ENCODE measurements at places on chromosomes 3 and 15.
A peak's percentile ranks its signal among the peaks of the same experiment; 100 is the strongest.

- no peak for DNase-seq
Measured at GRCh38 chr3:95277613-95278012, 1214.8 kb downstream of the NSUN3 start.

- DNase-seq: peak; percentile 37
Measured at GRCh38 chr15:68791431-68792283, 29.0 kb downstream of the ANP32A start.

GRCh38 chr3:114218006-114218405, 19.4 kb downstream of the ZNF80 start:
- no peak for DNase-seq

DNA sequence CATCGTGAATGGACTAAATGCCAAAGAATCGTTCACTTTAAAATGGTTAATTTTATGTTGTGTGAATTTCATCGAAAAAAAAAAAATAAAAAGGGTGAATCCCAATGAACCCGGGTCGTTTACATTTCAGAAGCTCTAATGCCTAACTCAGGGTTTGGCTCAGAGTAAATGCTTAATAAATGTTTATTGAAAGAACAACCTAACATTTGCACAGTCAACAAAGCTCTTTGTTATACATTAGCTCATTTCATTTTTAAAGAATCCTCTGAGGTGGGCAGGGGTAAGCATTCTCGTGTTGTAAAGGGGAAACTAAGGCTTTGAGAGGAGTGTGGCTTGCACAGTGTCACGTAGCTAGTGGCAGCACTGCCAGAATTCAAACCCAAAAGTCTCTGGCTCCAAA, 109.5 kb downstream of the RPLP1 start:
- DNase-seq: no peak

DNA sequence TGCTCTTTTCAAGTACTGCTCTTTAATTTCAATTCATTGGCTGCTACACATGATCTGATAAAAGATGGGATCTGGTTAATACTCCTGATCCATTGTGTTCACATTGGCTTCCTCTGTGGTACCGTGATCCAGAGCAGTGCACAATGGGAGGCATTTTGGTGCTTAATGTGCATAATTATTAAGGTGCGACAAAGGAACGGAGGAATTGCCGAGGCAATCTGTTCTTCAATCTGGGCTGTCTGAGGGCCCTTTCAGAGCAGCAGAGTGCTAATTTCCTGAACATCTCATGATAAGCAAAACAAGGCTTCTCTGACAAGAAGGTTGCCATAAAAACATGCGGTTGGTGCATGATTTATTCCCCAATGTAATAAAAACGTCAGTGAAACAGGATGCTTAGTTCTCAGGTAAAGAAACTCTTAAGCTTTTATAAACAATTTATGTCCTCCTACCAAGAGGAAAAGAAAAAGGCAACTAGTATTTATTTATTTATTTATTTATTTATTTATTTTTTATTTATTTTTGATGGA, 64.0 kb upstream of the EPHA3 start:
- no peak for DNase-seq

DNA sequence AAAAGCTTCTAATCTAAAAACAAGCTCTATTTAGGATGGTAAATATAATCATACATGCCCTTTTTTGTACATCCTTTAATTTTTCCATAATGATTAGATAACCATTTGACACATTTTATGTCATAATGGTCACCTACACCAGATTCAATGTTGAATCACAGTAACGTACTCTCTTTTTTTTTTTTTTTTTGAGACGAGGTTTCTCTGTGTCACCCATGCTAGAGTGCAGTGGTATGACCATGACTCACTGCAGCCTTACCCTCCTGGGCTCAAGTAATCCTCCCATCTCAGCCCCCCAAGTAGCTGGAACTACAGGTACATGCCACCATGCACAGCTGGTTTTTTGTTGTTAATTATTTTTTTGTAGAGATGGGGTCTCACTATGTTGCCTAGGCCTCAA, 49.2 kb downstream of the PROS1 start:
- DNase-seq: no peak

DNA sequence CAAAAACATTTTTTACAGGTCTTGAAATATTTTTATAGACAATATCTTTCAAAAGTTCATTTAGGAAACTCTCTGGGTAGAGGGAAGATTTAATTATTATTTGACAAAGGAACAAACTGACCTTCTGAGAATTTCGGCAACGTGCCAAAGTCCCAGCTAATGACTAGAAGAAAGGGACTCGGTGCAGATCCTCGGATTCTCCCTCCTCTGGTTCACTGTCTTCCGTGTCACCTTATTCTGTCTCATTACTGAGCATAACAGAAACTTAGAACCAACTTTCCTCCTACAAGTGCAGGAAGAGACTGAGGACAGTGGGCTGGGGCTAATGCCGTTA, 339.1 kb downstream of the MECOM start:
- no peak for DNase-seq

GRCh38 chr3:127929818-127930413, 14.9 kb downstream of the KBTBD12 start:
- DNase-seq: no peak

GRCh38 chr3:195696632-195697278, 24.0 kb upstream of the MUC20 start:
- no peak for DNase-seq

DNA sequence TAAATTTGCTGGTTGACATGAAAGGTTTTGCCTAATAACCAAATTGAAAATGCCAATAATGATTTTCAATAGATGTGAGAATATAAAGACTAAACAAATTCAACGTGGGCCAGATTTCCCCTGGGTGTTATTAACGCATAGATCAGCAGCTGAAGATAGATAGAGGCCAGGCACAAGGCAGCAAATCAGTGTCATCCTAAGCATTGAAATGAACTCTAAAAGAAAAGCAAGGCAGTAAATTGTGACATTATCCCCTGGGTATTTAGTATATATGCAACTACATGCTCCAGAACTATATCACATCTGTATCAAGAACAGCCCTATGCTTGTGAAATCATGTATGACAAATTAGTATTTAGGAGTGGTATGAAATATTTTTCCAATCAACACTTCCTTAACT, 167.1 kb upstream of the EPHA3 start:
- no peak for DNase-seq

DNA sequence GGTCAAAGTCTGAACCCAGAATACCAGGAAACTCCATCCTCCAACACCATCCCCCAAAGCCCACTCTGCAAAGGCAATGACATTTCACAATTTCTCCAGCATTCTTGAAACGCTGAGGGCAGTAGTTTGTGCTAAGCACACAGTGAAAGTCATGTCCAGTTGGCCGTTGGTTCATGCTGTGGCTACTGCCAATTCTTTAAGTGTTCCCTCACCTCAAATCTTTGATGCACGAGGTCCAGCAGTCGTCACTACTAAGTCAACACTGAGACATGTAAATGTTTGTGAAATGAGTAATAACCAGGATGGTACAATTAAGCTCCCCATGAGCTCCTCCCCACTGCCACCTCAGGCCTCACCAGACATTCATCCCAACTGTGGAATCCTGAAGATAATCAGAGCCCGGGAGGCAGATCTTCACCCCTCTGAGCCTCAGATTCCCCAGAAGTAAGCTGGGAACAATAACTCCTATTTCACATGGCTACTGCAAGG, 7.0 kb downstream of the SUCLG2 start:
- DNase-seq: no peak

DNA sequence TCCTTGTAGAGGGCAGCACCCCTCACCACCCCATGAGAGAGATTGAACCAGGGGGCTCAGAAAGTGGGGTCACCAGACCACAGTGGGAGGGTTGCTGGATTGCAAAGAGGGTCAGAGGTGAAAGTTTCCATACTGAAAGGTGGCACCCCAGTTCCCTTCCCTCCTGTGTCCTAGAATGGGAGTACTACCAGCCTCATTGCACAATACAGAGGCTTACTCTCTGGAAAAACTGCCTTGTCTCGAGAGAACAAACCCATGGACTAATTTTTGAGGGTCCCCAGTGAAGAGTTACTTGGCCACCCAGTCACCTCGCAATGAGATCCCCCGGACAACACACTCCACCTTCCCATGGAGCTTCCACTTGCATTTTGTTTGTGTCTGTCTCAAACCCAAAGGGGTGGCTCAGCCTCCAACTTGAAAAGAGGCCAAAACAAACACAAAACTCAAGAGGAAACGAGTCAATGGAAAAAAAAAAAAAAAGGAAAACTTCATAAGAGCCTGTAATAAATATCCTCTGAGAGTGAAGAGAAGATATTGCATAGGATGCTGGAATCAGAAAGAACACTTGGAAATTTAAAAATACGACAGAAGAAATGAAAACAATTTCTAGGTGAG, 18.6 kb downstream of the MESP2 start:
- no peak for DNase-seq

- DNase-seq: no peak
Measured at GRCh38 chr3:72255191-72255590, 470.2 kb upstream of the PROK2 start.

DNA sequence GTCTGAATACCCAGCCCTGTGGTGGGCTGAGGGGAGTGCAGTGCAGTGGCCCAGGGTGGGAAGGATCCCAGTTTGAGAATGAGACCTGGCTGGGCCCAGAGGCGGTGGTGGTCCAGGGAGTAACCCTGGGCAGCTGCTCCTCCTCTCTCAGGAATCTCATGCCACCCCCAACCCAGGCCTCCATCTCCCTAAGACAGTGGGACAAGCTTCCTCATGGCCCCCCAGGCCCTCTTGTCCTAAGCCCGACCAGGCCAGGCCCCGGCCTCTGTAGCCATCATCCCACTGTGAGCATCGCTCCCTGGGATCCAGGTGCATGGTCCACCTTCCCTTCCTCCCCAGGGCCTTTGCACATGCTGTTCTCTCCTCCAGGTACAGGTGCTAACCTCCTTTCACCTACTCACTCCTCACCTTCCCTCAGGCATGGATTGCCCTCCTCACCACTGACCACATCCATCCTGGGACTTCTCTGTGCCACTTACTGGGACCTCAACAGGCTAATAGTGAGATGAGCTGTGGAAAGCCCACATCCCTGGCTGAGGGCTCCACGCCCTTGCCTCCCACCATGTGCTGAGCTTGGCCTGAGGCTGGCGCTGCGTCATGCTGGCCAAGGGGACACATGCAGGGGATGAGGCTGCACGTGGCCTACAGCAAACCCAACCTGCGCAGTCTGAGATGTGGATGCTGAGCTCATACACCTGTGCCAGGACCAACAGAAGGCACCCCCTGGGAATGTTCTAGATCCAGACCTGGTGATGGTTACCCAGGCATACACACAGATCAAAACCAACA, 9.9 kb downstream of the CHDH start:
- no peak for DNase-seq

DNA sequence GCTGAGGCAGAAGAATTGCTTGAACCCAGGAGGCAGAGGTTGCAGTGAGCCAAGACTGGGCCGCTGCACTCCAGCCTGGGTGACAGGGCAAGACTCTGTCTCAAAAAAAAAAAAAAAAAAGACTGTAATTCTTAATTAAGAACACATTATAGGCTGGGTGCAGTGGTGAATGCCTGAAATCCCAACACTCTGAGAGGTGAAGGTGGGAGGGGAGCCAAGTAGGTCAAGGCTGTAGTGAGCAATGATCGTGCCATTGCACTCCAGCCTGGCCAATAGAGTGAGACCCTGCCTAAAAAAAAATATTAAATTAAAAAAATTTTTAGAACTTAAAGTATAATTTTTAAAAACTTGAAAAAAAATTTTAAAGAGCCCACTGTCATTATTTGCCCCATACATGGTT, 13.4 kb upstream of the ARPIN start:
- DNase-seq: no peak

GRCh38 chr3:117790235-117790987, 1080.8 kb downstream of the TUSC7 start:
- DNase-seq: no peak

- no peak for DNase-seq
Measured at GRCh38 chr3:68893600-68894239, 38.6 kb downstream of the TAFA4 start.

DNA sequence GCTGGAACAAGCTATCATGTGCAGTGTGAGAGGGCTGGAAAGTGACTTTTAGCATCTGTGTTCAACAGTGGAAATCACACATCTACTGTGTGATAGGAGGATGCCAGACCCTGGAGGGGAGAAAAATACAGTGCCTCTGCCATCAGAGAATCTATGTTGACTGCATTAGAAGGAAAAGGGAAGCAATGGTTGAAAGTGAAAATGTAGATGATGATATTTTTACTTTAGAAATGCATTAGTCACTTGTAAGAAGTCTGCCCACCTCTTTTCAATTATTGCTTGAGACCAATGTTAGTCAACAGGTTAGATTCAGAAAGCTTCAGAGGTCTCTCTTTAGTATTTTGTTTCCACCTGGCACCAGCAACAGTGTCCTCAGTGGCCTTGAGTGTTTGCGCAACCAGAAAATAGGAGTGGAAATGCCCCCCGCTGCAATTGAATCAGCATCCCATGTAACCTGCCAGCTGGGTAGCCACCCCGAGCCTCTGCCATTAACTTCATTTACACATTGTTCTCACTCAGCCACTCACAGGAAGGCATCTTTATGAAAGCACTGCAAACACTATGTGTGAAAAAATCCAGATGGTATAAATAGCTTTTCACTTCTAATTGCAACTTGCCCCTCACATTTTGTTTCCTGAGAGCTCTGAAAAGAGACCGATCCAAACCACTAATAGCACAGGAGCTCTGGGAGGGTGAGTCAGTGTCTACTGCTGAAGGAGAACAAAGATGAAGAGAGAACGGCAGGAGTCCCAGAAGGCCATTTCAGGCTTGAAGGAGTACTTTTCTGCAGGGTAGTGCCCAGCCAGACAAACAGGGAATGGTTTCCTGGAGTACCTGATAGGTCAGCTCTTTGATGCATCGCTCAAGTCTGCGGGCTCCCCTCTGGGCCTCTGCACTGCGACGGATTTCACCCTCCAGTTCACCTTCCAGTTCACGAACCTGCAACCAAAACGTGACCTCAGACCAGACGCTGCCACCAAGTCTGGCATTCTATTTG, 92.1 kb downstream of the HHLA2 start:
- DNase-seq: no peak

DNA sequence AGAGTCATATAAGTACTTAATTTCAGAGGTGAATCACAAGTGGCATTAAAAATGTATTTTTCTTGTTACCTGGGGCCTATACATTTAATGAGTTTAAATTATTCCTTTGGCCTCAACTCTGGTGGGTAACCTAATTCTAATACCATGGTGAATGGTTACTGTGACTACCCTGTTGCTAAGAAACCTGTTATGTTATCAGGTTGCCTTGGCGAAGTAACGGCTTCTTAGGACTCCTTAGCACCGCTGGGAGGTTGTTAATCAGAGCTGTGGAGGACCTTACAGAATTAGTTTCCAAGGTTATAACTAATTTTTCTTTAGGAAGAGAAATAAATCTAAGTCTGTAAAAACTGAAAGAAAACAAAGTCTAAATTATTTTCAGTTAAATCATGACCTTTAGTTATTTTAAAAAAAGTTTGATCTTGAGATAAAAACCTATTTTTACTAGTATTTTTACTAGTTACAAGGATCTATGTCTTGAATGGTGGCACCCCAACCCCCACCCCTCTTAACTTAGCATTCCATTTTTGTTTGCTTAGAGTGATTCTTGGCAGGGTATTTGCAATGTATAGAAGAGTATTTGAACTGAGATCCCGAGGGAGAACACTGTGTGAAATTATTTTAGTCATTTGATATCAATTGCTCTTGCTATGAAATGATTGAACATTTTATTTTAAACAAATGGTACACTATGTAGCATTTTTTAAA, 155.5 kb downstream of the FNDC3B start:
- DNase-seq: no peak

GRCh38 chr15:50909010-50909317, 481 bp downstream of the AP4E1 start:
- no peak for DNase-seq

Data from stimulated activated CD8-positive, alpha-beta memory T cell treated with anti-CD3 and anti-CD28 coated beads, Interleukin-2, amount 100 ng/mL, for 48 hours (primary cell).